Putamen (tissue), 1 donor: ENCODE measurements at places on chromosomes 6 and 20.

DNA sequence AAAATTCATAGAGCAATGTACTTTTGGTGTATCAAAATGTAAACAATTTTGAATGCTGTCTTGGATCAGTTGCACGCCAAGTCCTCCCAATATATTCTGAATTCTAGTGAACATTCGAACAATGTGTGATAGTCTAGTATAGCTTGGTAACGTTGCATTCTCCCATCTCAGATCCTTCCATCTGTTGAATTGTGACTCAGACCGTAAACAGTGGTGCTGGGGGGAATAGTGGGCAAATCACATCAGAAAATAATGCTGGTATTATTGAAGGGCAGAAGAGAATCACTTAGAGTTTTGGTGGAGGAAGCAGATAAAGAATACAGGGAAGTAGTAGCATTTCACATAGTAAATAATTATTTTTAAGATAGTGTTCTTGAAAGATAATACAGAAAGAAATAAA lies 45.7 kb upstream of the PBOV1 start:
- DNase-seq: peak; percentile 36

- DNase-seq: no peak
Observed at GRCh38 chr6:132713352-132714134, at the start of gene VNN1. TSS of gene VNN1 (minus strand) at chr6:132714055. CDS start at chr6:132714035, 20 bp downstream.

DNA sequence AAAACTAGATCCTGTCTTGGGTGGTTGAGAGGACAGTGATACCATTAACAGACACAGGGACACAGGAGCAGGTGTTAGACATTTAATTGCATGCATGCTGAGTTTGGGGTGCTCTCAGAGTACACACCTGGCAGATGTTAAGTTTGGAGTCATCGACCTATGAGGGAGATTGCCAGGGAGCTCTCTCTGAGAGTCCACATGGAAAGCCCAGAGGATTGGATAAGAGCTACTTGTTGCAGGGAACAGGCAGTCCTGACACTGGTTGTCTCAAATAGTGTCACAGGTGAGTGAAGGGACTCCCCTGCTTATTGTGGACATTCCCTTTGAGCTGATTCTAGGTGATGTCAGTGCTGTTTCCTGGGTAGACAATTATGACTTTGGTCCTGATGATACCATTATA lies 3.1 kb downstream of the ATRN start:
- DNase-seq: no peak

- no peak for DNase-seq
Observed at GRCh38 chr6:3094815-3095214, 23.7 kb upstream of the BPHL start.

- DNase-seq: no peak
Observed at GRCh38 chr20:41366546-41367392, at the start of gene EMILIN3. TSS of gene EMILIN3 (minus strand) at chr20:41366818. CDS start at chr20:41366634, 184 bp downstream.

DNA sequence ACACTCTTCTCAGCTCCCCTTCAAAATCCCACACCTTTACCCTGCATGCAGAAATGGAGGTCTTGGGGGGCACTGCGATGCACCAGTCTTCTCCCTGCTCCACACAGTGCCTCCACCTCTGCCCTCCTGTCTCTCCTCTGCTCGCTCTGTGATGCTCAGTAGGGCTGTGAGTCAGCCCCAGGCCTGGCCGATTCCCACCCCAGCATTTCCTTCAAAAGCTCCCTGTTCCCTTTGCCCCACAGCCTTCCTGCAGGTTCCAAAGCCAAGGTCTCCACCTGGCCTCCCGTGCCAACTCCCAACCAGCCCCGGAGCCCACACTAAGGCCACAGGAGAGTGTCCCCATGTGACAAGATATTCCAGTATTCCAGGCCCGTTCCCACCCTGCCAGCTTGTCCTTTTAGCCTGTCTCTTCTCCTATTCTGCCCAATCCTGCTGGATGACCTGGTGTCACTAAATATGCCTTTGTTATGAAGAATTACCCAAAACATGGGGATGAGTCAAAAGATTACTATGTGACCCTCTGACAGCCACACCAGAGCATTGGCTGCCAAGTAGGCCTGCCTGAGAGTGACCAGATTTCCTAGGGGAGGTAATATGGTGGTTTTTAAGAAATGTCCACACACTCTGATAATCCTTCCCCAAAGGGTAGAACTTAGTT lies 118.9 kb upstream of the NXT1 start:
- no peak for DNase-seq

GRCh38 chr6:97399208-97399607 lies 116.2 kb upstream of the MMS22L start:
- DNase-seq: no peak
